Stimulated activated CD4-positive, alpha-beta T cell treated with anti-CD3 and anti-CD28 coated beads, Interleukin-1b, Interleukin-23, amount 100 ng/mL, for 1 hour (primary cell): ENCODE measurements at places on chromosomes 7 and 10.

DNA sequence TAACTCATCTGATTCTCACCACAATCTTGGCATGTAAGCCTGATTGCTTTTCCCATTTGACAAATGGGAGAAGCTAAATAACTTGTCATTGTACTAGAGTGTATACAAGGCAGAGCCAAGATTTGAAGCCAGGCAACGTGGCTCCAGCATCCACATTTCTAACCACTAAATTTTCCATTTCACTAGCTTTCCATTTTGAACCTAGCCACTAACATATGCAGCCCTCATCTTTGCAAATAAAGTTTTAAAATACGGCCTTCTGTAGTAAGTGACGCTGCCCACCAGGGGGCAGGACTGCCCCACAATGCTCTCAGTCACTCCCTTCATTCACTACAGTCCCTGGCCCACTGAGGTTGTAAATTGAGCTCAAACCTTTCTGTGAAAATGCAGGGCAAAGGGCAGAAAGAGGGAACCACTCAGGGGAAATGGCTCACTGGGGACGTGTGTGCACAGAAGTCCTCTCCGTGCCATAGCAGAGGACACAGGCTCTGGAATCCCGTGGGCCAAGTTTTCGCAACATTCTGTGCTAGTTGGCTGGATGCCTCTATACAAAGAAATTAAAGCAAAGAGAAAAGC lies 315.7 kb downstream of the TNS3 start:
- DNase-seq: no peak

DNA sequence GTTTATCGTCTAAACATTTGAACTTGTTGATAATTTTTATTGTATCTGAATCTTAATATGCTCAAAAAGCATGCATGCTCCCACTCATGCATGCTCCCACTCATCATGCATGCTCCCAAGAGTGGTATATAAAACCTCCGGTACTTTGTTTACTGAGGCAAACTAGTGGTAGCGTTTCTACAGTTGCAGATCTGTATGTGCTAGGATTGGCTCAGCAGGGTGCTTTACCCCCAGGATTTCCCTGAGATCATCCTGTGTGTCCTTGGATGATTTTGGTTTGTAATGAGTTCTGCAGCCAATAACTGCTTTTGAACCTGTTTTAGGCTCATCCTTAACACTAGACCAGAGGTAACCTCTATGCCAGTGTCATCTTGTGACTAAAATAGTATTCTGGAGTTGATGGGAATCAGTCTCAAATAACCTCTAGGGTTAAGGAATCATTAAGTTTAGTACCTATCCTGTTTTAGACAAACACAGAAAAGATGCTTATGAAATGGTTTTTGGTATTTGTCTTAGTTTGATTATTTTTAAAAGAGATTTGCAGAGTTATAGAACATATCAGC lies 40.4 kb downstream of the PHTF2 start:
- DNase-seq: no peak

DNA sequence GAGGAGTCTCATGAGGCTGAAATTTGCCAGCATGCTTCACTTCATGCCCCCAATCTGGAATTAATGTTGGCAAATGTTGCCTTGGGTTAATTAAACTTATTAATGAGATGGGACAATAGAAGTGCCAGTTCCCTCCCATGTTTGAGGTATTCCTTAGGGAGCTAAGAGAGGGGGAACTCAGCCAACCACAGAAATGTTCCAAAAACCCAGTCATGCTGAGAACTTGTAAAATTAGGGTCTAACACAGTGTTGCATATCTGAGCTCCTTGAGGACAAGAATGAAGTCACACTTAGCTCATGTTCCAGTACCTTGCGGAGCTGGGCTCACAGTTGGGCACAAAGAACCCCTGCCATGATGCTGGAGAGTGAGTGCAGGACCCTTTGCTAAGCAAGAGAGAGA lies 89.4 kb downstream of the OAT start:
- no peak for DNase-seq

DNA sequence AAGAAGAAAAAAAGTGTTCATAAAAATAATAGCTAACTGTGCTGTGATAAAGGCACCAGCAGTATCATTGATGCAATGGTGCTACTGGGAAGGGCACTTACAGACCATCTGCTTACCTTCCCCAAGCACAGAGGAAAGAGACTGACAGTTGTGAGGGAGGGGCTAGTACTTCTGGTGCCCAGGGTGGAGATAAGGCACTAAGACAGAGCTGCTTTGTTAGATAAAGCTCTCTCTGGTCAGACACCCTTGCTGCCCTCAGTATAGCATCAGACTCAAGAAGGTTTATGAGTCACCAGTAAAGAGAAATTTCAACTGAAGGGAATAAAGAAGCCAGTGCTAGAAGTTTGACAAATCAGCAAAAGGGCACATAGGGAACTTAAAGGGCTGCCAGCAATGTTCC lies 325.6 kb downstream of the HPSE2 start:
- DNase-seq: no peak

DNA sequence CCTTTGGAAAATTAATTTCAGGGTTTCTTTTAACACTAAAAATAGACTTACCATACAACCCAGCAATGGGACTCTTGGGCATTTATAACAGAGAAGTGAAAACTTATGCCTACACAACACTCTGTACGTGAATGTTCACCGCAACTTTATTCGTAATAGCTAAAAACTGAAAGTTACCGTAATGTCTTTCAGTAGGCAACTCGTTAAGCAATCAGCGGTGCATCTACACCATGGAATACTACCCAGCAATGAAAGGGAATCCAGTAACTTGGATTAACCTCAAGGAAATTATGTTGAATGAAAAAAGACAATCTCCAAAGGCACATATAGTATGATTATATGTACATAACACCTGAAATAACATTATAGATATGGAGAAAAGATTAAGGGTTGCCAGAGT lies 16.2 kb downstream of the CCDC3 start:
- DNase-seq: no peak

DNA sequence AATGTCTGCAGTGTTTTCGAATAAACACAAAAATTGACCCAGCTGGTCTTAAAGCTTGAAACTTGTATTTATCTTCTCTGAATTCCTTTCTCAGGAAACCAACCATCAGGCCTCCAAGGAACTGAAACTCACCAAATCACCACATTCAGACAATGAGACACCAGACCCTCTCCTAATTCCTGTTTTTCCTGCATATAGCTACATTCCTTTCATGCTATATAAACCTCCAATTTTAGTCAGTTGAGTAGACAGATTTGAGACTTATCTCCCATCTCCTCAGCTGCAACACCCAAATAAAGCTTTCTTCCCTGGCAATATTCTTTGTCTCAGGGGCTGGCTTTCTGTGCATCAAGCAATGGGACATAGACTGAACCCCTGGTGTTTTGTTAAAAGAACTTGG lies 317.0 kb downstream of the CACNA2D1 start:
- DNase-seq: no peak

DNA sequence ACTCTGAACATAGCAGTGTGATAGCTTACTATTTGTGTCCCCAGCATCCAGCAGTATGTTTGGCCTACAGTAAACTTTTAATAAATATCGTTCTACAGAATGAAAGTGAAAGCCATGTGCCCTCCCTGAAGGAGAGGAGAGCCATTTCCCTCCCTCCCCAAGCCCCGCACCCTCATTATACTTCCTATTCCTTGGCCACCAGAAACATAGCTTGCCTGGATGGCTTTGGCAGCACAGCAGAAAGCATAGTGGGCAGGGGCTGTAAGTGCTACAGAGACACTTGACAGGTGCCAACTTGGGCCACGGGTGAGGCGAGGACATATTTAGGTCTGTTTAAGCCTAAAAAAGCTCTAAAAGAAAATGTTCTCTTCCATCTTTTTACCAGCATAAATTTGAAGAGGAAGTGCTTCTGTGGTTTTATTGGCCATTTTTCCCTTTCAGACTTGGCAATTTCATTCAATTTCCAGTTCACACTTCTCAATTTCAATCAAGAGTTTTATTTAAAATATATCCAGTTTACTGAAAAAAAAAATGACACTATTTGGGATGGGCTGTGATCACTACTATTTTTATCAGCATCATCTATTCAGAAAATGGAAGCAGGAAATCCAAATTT lies 12.7 kb downstream of the HHEX start:
- no peak for DNase-seq

DNA sequence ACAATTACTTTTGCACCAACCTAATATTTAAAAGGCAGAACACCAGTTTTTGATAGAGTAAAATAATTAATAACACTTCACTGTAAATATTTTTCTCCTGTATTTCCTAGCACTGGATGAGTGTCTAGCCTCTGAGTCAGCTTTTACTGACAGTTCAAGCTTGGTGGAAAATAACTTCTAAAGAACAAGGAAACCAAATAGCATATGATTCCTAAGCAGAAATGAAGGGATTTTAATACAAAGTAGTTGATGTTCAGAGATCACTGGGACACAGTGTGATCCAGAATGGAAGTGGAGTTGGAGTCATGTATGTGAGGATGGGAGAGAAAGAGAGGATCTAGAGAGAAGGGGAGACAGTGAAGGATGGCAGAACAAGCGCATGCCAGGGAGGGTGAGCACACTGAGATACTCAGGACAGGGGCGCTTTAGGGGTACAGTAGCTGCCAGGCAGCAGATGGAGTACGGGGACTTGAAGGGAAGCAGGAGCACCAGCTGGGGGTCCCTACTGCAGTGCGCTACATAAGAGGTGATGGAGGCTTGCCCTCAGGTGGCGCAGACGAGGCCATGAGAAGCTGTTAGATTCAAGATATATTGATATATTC lies 117.9 kb upstream of the KLF6 start:
- DNase-seq: no peak

DNA sequence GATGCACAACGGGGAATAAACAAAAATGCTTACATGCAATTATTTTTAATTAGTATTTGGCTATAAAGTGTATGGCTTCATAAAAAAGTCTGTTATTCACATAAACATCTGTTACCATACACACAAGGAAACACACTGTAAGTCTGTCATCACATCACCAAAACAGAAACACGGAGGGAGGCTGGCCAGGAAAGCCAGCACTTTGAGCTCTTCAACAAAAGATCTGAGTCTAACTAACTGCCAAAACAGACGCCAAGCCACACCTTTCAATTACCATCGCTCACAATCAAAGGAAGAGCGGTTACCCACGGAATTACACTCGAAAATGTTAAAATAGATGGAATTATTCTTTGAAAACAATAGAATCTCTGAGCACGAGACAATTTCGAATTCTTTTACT lies 49.2 kb upstream of the MGMT start:
- DNase-seq: no peak

GRCh38 chr10:44161184-44161583 lies 223.7 kb downstream of the CXCL12 start:
- no peak for DNase-seq

DNA sequence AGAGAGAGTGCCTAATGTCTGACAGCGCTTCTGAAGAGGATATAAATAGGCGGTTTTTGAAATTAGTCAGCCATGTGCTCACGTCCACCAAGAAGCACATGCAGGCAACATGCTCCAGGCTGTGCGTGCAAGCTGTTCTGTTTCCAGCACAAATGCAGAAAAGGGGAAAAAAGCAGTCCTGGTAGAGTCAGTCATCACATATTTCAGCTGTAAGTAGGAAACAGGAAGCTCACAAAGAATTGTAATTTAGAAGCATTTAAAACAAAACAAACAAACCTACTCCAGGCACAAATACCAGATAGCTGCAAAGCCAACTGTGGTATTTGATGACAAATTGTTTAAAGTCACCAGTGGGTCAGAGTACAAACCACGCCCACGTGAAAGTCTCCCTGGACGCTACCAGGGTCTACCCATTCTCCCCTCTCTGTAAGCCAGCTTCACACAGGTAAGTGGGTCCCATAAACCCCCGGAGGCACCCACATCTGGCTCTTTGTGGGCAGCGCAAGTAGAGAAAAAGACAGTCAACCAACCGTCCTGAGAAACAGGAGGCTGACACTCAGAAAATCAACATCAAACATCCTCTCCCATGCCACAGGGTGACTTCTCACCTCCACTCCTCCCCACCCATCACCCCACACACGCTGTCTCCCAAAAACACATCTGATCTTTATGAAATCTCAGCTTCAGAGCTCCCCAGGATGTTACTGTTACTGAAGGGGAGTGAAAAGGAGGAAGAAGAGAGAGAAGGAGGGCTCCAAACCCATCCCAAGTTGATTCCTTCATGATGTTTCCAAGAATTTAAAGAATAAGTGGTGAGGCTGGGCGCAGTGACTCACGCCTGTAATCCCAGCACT lies 186.4 kb downstream of the FAM107B start:
- DNase-seq: no peak

DNA sequence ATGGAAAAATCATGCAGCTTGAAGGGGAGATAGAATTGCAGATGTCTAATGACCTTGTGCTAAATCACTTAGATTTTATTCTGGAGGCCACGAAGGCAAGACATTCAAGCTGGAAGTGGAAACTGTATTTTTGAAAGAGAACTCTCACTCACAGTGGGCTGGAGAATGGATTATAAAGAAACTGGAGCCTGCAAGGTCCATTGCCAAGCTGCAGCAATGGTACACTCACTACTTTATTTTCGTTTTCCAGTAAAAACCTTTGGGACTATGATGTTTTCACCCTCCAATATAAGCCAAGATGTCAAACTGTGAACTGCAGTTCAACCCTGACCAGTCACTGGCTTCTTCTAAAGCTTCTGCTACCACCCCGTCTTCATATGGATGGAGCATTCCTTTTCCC lies 62.0 kb downstream of the SKIDA1 start:
- DNase-seq: no peak

DNA sequence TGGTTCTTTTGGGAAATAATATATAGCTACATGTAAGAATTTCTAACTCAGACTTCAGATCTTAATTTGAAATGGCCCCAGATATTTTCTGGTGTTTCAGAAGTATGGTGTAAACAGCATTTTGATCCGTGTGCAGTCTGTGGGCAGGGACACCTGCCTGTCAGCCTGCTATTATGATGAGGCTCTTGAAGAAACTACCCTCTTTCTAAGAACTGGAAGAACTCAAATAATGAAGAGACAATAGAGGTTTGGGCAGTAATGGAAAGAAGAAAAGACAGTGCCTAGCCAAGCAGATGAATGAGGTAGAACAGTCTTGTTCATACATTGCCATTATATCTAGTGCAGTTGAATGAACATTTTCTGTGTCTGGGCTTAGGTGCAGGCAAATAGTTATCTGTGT lies 256.6 kb downstream of the ARHGAP21 start:
- DNase-seq: no peak

GRCh38 chr7:117019786-117020590 lies 66.7 kb downstream of the ST7 start:
- no peak for DNase-seq

DNA sequence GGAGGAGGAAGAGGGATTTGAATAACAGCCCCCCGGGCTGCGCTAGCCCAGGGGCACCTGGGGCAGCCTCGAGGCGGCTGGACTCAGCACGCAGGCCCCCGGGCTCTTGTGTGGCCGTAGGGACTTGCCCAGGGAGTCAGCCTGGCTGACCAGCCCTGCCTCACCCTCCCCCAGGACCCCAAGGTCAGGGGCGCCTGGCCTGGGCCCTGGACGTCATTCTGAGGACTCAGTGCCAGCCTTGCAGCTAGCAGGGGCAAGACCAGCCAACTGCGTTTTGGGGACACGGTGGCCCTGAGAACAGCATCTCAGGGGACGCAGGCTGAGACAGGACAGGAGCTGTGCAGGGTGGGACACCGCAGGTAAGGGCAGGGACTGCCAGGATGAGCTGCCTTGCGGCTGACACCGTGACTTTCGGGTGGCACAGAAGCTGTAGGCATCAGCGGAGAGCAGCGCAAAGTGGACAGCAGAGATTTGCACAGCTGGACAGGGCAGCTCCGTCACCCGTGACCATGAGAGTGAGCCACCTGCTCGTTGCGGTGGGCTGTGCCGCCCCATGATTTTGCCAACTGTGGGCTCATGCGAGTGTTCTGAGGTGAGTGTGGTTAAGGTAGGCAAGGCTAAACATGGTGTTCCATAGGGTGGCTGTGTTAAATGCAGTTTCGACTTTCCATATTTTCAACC lies 48.1 kb upstream of the UBE3C start:
- DNase-seq: no peak

- no peak for DNase-seq
These were observed 198.3 kb downstream of the RPS24 start for GRCh38 chr10:78231939-78232338.
